ENCODE measurements at places on chromosomes 16 and 17. TPM values are rescaled to one million over a fixed set of nuclear protein-coding genes. Genes with fewer than 3 reads are reported as not detected.

Gene TANC2
- 30.4 TPM for total RNA-seq

Gene ZFP3
- 0.17 TPM for total RNA-seq

- peak; percentile 40 for DNase-seq
Measured at GRCh38 chr17:1485423-1486376, 6.8 kb downstream of the MYO1C start.

DNA sequence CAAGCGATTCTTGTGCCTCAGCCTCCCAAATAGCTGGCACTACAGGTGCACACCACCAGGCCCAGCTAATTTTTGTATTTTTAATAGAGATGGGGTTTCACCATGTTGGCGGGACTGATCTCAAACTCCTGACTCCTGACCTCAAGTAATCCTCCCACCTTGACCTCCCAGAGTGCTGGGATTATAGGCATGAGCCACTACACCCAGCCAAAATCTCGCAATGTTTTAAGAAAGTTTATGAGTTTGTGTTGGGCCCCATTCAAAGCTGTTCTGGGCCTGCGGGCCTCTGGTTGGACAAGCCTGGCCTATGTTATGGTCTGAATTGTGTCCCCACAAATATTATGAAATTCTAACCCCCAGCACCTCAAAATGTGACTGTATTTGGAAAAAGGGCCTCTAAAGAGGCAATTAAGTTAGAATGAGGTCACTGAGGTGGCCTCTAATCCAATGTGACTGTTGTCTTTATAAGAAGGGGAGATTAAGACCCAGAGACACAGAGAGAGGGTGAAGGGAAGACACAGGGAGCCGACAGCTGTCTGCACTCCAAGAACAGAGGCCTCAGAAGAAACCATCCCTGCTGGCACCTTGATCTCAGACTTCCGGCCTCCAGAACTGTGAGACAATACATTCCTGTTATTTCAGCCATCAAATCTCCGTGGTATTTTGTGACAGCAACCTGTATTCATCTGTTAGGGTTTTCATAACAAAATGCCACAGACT, 469.9 kb downstream of the HS3ST4 start:
- no peak for DNase-seq

DNA sequence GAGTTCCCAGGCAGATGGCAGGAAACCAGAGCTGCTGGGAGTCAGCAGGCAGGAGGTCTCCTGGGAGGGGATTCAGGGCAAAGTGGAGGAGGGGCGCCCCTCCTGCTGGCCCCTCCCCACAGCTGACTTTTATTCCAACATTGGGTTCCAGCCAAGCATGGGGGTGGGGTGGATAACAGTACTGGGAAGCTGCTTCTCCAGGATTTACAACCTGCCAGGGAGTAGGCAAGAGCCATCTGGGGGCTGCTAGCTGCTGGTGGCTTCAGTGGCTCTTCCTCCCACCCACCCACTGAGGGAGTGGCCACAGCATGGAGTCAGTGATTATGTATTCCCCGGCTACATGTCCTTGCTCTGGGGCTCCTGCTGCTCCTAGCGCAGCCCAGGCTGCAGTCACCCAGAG, 36.8 kb downstream of the TMEM132E start:
- DNase-seq, result no peak

GRCh38 chr16:47316442-47317015, 144.3 kb downstream of the ITFG1 start:
- DNase-seq, result no peak

GRCh38 chr17:16254773-16255400, 37.9 kb downstream of the PIGL start:
- DNase-seq, result no peak

Data from LHCN-M2 (cell line).